ENCODE measurements at places on chromosomes 2 and 18. TPM values are rescaled to one million over a fixed set of nuclear protein-coding genes. Genes with fewer than 3 reads are reported as not detected.

DNA sequence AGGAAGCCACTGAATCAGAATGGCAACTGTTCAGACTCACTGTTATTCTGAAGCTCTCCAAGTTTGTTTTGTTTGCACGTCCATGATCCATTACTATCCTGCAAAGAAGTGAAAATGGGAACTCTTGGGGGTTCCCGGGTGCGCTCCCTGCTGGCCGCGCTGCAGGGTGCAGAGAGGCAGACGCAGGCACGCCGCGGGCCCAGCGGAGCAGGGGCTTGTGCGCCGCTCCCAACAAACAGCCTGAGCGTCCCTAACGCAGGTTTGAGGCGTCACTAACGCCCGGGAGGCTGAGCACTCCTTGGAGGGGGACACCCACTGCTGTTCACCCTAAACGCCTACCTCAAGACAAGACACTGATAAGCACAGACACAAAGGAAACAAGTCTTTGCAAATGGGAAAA lies 14.3 kb upstream of the PIEZO2 start:
- no peaks in the 10 kb centered on the region for H3K36me3 ChIP-seq
- H3K4me1 ChIP-seq, result peaks cover 4% of the 10 kb centered on the region
- no peak overlapping the region for H3K4me3 ChIP-seq

GRCh38 chr2:150387586-150388288 lies 99.7 kb downstream of the RND3 start:
- no peak overlapping the region for H3K4me3 ChIP-seq
- DNase-seq, result peak; percentile 26
- H3K27me3 ChIP-seq, result no peaks in the 10 kb centered on the region

TMEM178A gene
- 1.1 TPM for polyA plus RNA-seq

BOLL gene
- polyA plus RNA-seq, result not detected

CNDP2 gene
- polyA plus RNA-seq, result 59.7 TPM

GRCh38 chr18:47248604-47249313 lies 2.7 kb downstream of the SKOR2 start:
- H3K27me3 ChIP-seq, result peaks cover 62% of the 10 kb centered on the region
- no peak overlapping the region for H3K4me3 ChIP-seq
- H3K36me3 ChIP-seq, result no peaks in the 10 kb centered on the region
- H3K4me1 ChIP-seq, result no peaks in the 10 kb centered on the region
- H3K27ac ChIP-seq, result no peak overlapping the region

DNA sequence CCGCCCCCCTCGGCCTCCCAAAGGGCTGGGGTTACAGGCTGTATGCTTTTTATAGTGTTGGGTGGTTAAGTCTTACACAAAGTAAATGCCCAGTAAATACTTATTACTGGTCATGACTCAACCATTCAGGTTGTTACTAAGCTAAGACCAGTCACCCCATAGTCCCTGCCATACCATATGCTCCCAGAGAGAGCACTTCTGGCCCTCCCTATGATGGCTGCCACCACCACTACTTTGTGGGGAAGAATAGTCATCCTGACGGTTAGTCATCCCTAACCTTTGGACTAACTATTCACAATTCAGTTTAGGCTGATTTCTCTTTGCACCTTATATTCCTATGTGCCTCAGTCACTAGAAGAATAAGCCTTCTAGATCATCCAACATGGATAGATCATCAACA lies 42.0 kb upstream of the MSH2 start:
- no peaks in the 10 kb centered on the region for H3K36me3 ChIP-seq
- no peak overlapping the region for H3K4me3 ChIP-seq
- no peaks in the 10 kb centered on the region for H3K27me3 ChIP-seq
- DNase-seq, result peak; percentile 92
- no peak overlapping the region for H3K27ac ChIP-seq

GRCh38 chr2:233972941-233973575 lies 55.9 kb downstream of the TRPM8 start:
- H3K27ac ChIP-seq, result no peak overlapping the region
- H3K4me3 ChIP-seq, result no peak overlapping the region
- H3K4me1 ChIP-seq, result peaks cover 10% of the 10 kb centered on the region
- H3K27me3 ChIP-seq, result 0 out of 2 replicates have a peak, but pooled peaks cover 2% of the 10 kb centered on the region

TP53I3 gene
- 41.8 TPM for polyA plus RNA-seq

VWC2L gene
- not detected for polyA plus RNA-seq

CRYGC gene
- polyA plus RNA-seq, result not detected

DNA sequence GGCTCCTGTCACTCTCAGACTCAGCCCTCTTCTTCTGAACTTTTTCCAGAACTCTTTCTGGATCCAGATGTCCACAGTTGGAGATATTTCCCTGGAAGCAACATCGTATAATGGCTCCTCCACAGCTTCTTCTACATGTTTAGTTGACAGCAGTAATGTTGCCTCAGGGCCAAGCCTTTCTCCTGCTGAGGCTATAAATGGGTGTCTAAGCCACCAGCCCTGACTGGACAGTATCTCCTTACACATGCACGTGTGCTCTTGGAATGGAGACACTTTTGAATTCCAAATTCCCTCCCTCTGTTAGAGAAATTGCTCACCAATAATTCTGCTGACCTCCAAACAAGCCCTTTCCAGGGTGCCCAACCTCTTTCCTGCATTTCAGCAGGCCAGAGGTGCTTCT lies 156.2 kb upstream of the PIK3C3 start:
- H3K36me3 ChIP-seq, result no peaks in the 10 kb centered on the region
- H3K4me3 ChIP-seq, result no peak overlapping the region
- H3K27me3 ChIP-seq, result no peaks in the 10 kb centered on the region
- H3K27ac ChIP-seq, result no peak overlapping the region

EML6 gene
- 0.19 TPM for polyA plus RNA-seq

- no peak overlapping the region for H3K4me3 ChIP-seq
These were observed 48.6 kb upstream of the UBE2E3 start for GRCh38 chr2:180931841-180932240.

GRCh38 chr2:148638543-148638942 lies 6.0 kb upstream of the EPC2 start:
- no peak overlapping the region for H3K27ac ChIP-seq
- DNase-seq, result no peak
- H3K27me3 ChIP-seq, result peaks cover 20% of the 10 kb centered on the region
- no peaks in the 10 kb centered on the region for H3K4me1 ChIP-seq
- no peak overlapping the region for H3K4me3 ChIP-seq

LCT gene
- not detected for polyA plus RNA-seq

All from IMR-90 (cell line).